ENCODE measurements at places on chromosomes 1 and 21.

DNA sequence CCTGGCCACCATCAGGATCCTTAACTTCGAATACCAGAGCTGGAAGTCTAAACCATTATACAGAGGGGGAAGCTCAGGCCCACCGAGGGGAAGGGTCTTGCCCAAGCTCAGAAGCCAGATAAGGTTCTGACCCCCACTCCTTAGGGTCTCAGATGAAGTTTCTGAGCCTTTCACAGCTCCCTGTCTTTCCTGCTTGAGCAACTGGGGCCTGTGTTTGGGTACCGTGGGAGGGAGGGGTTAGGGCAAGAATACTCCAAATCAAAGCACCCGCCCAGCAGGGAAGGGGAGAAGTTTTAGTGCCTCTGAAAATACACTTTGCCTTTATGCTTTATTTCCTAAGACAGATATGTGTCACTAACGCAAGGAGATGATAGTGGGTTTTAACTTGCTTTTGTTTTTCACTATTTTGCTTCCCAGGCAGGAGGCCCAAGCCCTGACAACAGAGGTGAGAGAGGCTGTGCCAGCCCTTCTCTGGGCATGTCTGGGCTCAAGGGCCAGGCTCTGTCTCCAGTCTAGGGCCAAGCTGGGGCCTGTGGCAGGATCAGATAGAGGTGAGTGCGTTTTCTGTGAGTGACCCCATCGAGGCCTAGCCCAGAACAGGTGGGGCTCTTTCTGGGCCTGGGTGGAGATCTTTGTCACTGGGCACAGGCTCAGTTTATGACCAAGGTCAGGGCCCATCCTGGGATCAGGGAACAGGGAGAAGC, 20.5 kb upstream of the TENT5B start:
- DNase-seq = no peak

DNA sequence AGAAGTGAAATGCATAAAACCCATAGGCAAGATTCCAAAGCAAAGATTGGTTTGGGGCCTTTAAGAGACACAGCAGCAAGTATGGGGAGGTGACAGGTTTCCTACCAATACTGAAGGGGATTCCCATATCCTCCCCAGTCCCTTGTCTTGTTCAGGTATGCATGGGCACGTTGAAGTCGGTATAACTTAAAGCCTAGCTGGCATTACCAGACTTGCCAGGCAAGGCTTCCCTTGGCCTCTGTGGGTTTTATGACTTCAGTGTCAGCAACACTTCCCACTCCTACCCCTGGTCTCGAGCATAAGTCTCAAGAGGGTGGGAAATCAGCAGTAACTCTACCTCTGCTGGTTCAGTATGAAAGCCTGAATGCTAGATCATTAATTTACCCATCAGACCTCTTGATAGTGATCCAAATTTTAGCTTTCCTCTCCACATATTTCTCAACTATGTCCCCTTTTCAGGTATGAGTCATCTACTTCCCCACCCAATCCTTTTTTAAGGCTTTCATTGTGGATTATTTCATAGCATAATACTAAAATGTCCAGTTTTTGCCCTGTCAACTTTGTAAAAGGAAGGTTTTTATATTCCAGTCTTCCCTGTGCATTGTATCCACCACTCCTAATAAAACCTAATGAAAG, 6.8 kb downstream of the CYP4X1 start:
- no peak for DNase-seq

DNA sequence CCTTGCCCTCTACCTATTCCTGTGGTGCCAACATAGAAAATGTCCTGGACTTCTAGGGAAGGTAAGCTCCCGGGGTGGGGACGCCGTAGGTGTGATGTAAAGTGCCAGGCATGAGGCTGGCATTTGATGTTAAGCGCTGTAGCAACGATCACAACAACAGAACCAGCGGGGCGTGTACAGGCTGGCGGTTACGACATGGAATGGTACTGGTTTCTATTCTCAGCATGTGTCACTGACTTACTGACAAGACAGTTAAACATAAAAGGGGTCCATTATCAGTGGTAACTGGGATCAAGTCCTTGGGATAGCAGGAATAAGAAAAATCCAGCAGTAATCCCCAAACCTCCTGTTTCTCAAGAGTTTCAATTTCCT, 58.9 kb downstream of the TGFBR3 start:
- no peak for DNase-seq

- DNase-seq = no peak
Measured at GRCh38 chr1:234078143-234078542, 173.7 kb downstream of the SLC35F3 start.

- DNase-seq = no peak
Measured at GRCh38 chr1:205604825-205605505, 26.8 kb downstream of the ELK4 start.

- DNase-seq = no peak
Measured at GRCh38 chr1:231796141-231796540, 169.6 kb downstream of the DISC1 start.

DNA sequence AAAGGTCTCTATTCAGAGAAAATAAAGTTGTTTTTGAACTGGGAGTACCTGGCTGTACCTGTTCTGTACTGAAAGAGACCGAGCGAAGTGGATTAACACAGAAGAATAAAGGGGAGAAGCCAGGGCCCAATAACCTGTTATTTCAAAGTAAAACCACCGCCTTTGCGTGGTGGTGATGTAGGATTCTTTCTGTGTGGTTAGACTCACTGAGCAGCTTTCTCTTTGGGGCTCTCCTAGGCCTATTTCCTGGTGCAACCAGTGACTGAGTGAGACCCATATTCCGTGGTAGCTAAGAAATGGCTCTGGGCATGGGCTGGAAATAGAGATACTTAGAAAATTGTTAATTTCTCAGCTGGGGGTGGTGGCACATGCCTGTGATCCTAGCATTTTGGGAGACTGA, 99.9 kb downstream of the XCL2 start:
- DNase-seq = no peak

- no peak for DNase-seq
Measured at GRCh38 chr1:226877669-226878068, 7.3 kb downstream of the PSEN2 start.

DNA sequence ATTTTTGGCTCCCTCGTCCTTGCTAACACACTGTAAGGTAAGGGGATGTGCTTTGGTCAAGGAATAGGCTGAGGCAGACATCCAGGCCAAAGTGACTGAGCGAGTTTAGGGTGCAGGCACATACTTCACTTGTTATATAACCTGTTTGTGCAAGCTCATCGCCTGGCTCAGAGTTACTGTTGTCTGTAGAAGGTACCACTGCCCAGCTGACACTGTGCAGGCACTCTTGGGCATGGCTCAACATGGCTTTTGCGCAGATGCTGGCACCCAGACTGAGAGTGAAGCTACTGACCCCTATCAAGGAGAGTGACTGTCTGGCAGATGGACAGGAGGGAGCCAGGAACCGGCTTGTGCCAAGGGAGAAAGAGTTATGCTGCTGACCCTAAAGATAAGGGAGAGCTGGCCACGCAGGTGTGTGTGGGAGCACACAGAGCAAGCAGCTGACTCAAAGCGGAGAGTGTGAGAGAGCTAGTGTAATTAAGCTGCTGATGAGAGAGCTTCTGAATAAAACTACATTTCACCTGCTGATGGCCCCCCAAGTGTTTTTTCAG, 307.3 kb upstream of the USP24 start:
- no peak for DNase-seq

DNA sequence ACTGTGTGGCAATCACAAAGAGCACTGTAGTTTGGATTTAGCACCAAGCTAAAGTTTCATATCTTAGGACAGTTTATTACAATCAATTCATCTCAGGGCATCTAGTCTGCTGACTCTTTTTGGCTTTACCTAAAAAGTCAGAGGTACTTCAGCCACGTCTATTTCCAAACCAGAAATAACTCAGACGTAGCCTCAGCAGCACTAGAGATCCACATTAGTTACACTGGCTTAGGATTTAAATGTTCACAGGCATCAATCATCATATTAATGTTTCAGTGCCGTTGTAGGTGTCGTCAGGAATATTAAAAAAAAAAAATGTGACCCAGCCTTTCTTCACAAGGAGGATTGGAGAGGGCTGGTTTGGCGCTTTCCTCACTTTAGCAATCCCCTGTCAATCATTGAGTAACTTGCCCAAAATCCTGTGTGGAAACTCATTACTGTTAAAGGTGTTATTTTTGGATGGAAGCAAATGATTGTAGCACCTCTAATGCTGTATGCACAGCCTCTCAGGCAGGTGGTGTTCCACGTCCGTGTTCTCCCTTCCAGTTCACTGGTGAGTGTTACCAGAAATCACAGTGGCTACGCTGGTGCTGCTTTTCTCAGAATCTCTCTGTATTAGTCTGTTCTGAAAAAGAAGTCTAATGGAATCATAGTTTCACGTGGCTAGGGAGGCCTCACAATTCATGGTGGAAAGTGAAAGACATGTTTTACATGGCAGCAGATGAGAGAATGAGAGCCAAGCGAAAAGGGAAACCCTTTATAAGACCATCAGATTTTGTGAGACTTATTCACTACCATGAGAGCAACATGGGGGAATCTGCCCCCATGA, 45.4 kb downstream of the NEK7 start:
- DNase-seq = peak; percentile 38
